ENCODE measurements at places on chromosomes 1 and 21. TPM values are rescaled to one million over a fixed set of nuclear protein-coding genes. Genes with fewer than 3 reads are reported as not detected.

The NPPB gene
- not detected for total RNA-seq

The TTC34 gene
- under 0.01 TPM for total RNA-seq

The LCE3E gene
- not detected for total RNA-seq

The FBXO42 gene
- total RNA-seq = 10.1 TPM
